ENCODE measurements at places on chromosomes 1 and 21. TPM values are rescaled to one million over a fixed set of nuclear protein-coding genes. Genes with fewer than 3 reads are reported as not detected.

The ZNF593 gene
- total RNA-seq = 41.5 TPM

The PRRX1 gene
- total RNA-seq = 167 TPM

The PCAT6 gene
- not detected for total RNA-seq

The RAB13 gene
- 68.6 TPM for total RNA-seq

The CCDC185 gene
- not detected for total RNA-seq

The PTCH2 gene
- total RNA-seq = 0.38 TPM

The IGSF21 gene
- not detected for total RNA-seq

The GJA4 gene
- total RNA-seq = 40.6 TPM

The SPAG17 gene
- not detected for total RNA-seq
